GDM1 (cell line): ENCODE measurements at places on chromosomes 12 and 14.

DNA sequence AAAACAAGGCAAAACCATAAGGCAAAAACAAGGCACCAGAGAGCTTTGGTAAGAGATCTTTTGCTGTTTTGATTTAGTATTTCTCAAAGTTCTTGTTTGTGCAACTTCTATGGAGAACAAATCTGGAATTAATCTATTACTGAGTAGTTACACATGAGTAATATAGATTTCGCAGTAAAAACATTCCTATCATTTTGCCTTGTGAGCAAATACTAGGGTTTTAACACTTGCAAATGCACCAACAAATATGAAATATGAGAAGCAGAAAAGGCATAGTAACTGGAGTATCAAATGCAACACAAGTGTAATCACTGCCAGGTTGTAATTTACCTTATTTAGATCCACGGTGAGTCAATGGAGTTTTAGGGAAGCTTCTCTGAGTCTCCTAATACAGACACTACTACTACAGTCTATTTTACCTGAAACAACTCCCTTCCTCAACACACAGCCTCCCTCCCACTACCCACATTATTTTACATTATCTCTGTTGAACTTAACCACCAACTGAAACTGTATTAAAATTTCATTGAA lies 324.1 kb downstream of the FLRT2 start:
- no peak for DNase-seq

GRCh38 chr14:81302638-81303037 lies 81.9 kb upstream of the GTF2A1 start:
- no peak for DNase-seq

- no peak for DNase-seq
Observed at GRCh38 chr14:96206461-96206860, 1.8 kb downstream of the BDKRB2 start.

- no peak for DNase-seq
Observed at GRCh38 chr12:69835081-69835480, 10.1 kb downstream of the MYRFL start.

GRCh38 chr14:88621100-88621499 lies 58.3 kb downstream of the ZC3H14 start:
- DNase-seq, result no peak

- DNase-seq, result no peak
Observed at GRCh38 chr14:36818794-36819384, 157.2 kb downstream of the PAX9 start.

GRCh38 chr14:95886366-95887056 lies 9.9 kb downstream of the TUNAR start:
- DNase-seq, result no peak

- DNase-seq, result no peak
Observed at GRCh38 chr12:100364324-100364723, 7.5 kb downstream of the SLC17A8 start.

DNA sequence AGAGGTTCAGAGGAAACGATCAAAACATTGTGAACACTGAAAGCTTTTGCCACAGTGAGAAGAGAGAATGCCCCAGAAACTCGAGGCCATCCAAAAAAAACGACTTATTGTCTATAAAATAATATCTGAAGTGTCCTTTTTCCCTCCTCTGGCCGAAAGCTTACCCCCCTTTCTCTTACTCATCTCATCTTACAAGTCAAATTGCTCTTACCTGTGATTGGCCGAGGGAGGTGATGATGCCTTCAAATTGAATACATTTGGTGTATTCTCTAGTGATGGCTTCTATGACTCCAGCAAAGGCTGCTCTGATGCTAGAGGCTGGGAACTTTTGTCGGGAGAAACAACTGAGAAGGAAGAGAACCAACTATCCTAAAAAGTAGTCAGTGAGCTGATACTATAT lies 90.7 kb downstream of the PTCSC3 start:
- DNase-seq, result no peak

GRCh38 chr12:110180591-110181005 lies 56.4 kb downstream of the IFT81 start:
- DNase-seq, result no peak

- no peak for DNase-seq
Observed at GRCh38 chr14:96415559-96415958, 23.6 kb downstream of the AK7 start.

GRCh38 chr12:65891219-65891618 lies 66.9 kb downstream of the HMGA2 start:
- DNase-seq, result no peak

- DNase-seq, result no peak
Observed at GRCh38 chr12:67910360-67911274, 78.6 kb upstream of the IFNG-AS1 start.

DNA sequence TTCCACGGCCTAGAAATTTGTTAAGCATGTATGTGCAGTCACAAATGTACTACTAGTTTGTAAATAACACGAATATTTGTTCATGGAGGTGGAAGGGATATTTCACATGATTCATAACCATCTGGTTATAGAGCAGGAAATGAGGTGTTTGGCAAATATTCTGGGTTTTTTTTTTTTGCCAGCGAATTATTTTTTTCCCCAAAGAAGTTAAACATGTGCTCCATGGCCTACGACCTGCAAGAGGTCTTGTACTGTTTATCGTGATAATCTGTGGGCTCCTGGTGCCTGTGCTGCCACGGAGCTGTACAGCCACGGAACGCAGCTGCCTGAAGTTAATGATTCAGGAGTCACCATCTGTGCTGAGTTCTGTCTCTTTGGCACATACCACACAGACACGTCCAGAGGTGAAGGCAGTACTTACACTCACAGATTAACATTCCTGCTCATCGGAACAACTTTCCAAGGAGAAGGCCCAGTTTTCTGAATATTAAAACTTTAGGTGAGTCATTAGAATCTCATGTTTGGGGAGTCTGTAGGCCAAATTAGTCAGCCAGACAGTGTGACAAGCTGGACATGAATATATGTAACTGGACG lies 156.3 kb downstream of the TMX1 start:
- DNase-seq, result no peak

DNA sequence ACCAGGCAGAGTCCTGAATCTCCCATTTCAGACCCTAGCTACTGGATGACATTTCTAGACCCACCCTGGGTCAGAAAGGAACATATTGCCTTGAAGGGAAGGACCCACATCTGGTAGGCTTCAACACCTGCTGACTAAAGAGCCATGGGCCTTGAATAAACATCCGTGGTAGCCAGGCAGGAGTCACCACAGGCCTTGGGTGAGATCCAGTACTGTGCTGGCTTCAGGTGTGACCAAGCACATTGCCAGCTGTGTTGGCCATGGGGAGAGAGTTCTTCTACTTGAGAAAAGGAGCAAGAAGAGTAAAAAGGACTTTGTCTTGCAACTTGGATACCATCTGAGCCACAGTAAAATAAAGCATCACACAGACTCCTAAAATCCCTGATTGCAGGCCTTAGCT lies 332.6 kb downstream of the SLC16A7 start:
- no peak for DNase-seq

GRCh38 chr12:111034886-111035577 lies 114.7 kb upstream of the MYL2 start:
- no peak for DNase-seq

DNA sequence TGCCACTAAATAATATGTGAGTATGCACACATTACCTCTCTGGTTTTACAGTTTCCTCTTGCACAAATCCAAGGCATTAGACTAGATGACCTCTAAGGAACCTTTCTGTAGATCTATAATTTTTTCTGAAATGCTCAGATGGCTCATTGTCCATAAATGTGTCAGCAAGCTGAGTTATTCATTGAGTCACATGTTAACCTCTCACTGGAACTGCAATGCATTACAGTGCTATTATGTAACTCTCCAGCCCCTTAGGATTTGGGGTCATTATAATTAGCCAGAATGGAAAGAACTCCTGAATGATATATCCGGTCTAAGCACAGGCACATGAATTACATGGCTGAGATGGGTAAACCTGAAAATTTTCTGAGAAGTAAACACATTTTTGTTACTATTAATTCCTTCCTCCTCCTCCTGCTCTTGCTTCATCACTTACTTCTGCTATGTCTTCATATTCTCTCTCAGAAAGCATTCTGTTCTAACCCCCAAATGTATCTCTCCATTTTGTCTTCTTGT lies 20.3 kb upstream of the DRAM1 start:
- DNase-seq, result no peak

- no peak for DNase-seq
Observed at GRCh38 chr12:7793211-7793610, 4.0 kb downstream of the NANOG start.

GRCh38 chr14:57889245-57889644 lies 23.4 kb upstream of the SLC35F4 start:
- DNase-seq, result no peak

- DNase-seq, result no peak
Observed at GRCh38 chr14:64681796-64682710, 22.2 kb upstream of the PLEKHG3 start.

GRCh38 chr12:78040111-78040510 lies 209.4 kb downstream of the NAV3 start:
- DNase-seq, result no peak

- DNase-seq, result no peak
Observed at GRCh38 chr14:103501921-103502669, 20.5 kb downstream of the CKB start.

GRCh38 chr14:64080452-64080851 lies 213.7 kb downstream of the ESR2 start:
- DNase-seq, result no peak

- no peak for DNase-seq
Observed at GRCh38 chr12:89988188-89988915, 279.7 kb upstream of the ATP2B1 start.

DNA sequence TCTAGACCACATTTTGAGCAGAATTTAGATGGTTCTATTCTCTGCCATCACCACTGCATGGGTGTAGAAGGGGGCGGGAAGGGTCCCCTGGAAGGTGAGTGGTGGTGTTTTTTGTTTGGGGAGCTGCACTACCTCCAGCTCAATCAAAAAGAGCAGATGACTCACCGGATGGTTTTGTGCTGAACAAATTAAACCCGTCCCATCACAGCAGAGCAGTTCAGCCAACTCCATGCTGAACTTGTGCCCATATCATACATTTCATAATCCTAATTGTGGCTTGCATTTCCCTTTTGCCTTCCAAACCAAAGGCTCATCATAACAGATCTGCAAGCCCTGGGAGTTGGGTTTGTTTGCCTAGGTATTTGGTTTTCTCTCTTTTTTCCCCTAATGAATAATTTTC lies 53.0 kb upstream of the RPH3A start:
- DNase-seq, result no peak

- DNase-seq, result no peak
Observed at GRCh38 chr12:41697161-41697560, 447.5 kb downstream of the GXYLT1 start.

- peak; percentile 39 for DNase-seq
Observed at GRCh38 chr12:25459541-25459951, 93.5 kb downstream of the LMNTD1 start.

- no peak for DNase-seq
Observed at GRCh38 chr14:23525611-23526010, 26.0 kb downstream of the ZFHX2 start.

GRCh38 chr14:36513451-36514277 lies 6.4 kb downstream of the NKX2-1 start:
- no peak for DNase-seq

DNA sequence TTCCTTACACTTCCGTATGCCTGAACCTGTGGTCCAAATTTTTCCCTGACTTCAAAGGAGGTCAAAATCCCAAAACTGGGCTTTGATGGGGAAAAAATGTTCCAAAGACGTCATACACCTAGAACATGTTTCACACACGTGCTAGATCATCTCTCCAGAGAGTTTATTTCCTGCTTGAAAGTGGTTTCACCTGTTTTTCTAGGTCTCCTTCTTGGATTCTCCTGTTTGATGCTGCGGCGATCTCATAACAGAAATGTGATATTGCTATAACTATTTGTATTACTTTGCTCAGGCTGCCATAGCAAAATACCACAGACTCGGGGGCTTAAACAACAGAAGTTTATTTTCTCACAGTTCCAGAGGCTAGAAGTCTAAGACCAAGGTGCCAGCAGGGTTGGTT lies 19.7 kb upstream of the TMCC3 start:
- DNase-seq, result no peak

- no peak for DNase-seq
Observed at GRCh38 chr12:170371-171225, 43.4 kb downstream of the SLC6A12 start.

- no peak for DNase-seq
Observed at GRCh38 chr12:70449074-70449752, 83.1 kb downstream of the KCNMB4 start.

- no peak for DNase-seq
Observed at GRCh38 chr14:53888535-53889386, 67.9 kb downstream of the BMP4 start.

GRCh38 chr12:117026921-117027250 lies 72.3 kb downstream of the TESC start:
- DNase-seq, result no peak

- no peak for DNase-seq
Observed at GRCh38 chr12:19287302-19287701, 152.0 kb upstream of the AEBP2 start.

GRCh38 chr14:103910262-103910935 lies 17.9 kb upstream of the TDRD9 start:
- DNase-seq, result peak; percentile 50

GRCh38 chr12:26402648-26403047 lies 207.3 kb downstream of the SSPN start:
- no peak for DNase-seq

GRCh38 chr14:94923786-94924185 lies 153.9 kb upstream of the GSC start:
- no peak for DNase-seq

DNA sequence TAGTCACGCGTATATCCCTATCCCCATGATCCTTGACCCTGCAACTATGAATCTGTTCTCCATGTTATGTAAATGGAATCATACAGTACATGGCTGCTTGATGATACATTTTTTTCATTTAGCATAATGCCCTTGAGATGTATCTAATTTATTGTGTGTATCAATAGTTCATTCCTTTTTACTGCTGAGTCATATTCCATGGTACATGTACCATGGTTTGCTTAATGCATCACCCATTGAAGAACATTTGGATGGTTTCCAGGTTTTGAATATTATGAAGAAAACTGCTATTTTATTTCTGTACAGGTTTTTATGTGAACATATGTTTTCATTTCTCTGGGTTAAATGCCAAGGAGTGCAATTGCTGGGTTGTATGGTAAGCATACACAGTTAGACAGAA lies 4.0 kb upstream of the RNASE10 start:
- no peak for DNase-seq

GRCh38 chr12:95014554-95014953 lies 11.1 kb upstream of the NDUFA12 start:
- no peak for DNase-seq

GRCh38 chr12:6370994-6371754 lies 4.2 kb downstream of the SCNN1A start:
- no peak for DNase-seq

DNA sequence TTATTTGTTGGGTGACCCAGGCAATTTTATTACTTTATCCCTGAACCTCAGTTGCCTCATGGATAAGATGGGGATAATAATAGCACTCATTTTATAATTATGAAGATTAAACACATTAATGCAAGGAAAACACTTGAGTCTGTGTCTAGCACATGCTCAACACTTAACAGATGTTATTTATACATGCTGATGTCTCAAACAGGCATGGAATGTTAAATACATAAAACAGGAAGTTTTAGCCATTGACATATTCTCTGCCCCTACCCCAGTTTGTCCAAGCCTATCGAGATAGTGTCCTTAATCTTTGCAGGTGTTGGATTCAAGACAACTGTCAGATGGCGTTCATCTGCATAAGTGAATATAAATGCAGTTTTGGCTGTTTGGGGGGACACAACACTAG lies 109.8 kb downstream of the SCAF11 start:
- DNase-seq, result no peak
